CD8-positive, alpha-beta T cell (primary cell): ENCODE measurements at places on chromosomes 11 and 22.

- no peak for DNase-seq
Measured at GRCh38 chr22:32811788-32812545, 10.5 kb downstream of the TIMP3 start.

- no peak for DNase-seq
Measured at GRCh38 chr22:48240148-48240934, 1477.9 kb downstream of the TBC1D22A start.

DNA sequence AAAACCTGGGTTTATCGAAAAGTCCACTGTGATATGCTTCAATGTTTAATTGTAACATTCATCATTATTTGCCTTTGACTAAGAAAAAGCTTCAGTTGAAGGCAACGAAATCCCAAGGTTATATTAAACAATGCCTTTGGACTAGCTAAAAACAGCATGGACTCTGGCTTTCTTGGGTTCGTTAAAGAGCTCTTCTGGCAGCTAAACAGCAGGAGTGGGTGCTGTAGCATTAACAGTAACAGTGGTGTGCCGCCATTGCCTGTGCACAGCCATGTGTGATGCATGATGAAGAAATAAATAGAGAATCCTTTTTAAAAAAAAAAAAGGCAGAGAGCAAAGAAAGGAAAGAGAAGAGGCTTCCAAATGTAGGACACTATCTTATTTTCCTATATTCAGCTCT lies 406.6 kb upstream of the FAT3 start:
- DNase-seq = no peak

DNA sequence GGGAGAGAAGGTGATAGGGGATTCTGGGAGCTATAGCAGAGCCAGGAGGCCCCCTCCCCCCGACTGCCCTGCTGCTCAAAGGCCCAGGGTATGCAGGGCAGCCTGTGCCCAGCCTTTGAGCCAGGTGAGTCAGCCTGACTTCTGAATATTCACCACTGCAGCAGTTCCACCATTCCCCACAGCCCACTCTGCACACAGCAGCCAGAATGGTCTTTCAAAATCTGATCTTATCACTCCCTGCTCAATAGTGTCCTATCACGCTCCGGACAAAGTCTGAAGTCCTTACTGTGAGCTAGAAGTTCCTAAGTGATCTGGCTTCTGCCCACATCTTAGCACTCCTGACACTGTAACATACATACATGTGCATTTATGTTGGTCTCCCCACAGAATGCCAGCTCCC lies 111.7 kb downstream of the BUD13 start:
- no peak for DNase-seq

GRCh38 chr11:70511345-70511744 lies 113.0 kb downstream of the CTTN start:
- no peak for DNase-seq

DNA sequence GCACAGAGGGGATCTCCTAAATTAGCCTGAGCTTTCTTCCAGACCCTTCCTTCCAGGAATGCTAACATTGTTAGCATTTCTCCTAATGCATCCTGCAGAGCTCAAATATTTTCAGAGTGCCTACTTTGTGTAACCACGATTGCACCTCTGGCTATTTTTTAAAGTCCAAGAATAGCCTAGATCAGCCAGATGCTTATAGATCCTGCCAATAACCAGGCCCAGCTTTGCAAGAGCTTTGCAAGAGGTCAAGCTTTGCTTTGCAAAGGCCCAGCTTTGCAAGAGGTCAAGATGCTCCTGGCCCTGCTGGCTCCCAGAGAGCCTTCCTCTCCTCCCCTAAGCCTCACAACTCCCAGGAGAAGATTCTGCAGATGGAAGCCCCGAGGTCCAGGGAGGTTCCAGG lies 491.9 kb downstream of the MN1 start:
- no peak for DNase-seq
